Naive B cell (primary cell): ENCODE measurements at places on chromosomes 4 and X. TPM values are rescaled to one million over a fixed set of nuclear protein-coding genes. Genes with fewer than 3 reads are reported as not detected.
A peak's percentile ranks its signal among the peaks of the same experiment; 100 is the strongest.

Gene TRIM61
- 2.2 TPM for polyA plus RNA-seq

GRCh38 chr4:117545039-117545438 is 459.7 kb upstream of the TRAM1L1 start:
- no peaks in the 10 kb centered on the region for H3K36me3 ChIP-seq
- no peaks in the 10 kb centered on the region for H3K27me3 ChIP-seq
- no peaks in the 10 kb centered on the region for H3K4me1 ChIP-seq
- no peak for DNase-seq
- no peak overlapping the region for H3K4me3 ChIP-seq
- H3K27ac ChIP-seq = no peak overlapping the region

- no peaks in the 10 kb centered on the region for H3K27me3 ChIP-seq
- peaks cover 22% of the 10 kb centered on the region for H3K36me3 ChIP-seq
- H3K4me1 ChIP-seq = no peaks in the 10 kb centered on the region
- no peak overlapping the region for H3K27ac ChIP-seq
- no peak for DNase-seq
- no peak overlapping the region for H3K4me3 ChIP-seq
Measured at GRCh38 chr4:184695178-184695896, 38.6 kb downstream of the CENPU start.

GRCh38 chr4:56844802-56845580 is 23.5 kb upstream of the SPINK2 start:
- no peaks in the 10 kb centered on the region for H3K27me3 ChIP-seq
- no peaks in the 10 kb centered on the region for H3K4me1 ChIP-seq
- no peaks in the 10 kb centered on the region for H3K36me3 ChIP-seq
- no peak overlapping the region for H3K27ac ChIP-seq
- H3K4me3 ChIP-seq = no peak overlapping the region
- no peak for DNase-seq

GRCh38 chr4:2794486-2795299 is 1.8 kb downstream of the SH3BP2 start:
- H3K27ac ChIP-seq = no peak overlapping the region
- H3K27me3 ChIP-seq = no peaks in the 10 kb centered on the region
- DNase-seq = no peak
- H3K36me3 ChIP-seq = no peaks in the 10 kb centered on the region
- H3K4me3 ChIP-seq = peak overlapping the region; percentile 89

DNA sequence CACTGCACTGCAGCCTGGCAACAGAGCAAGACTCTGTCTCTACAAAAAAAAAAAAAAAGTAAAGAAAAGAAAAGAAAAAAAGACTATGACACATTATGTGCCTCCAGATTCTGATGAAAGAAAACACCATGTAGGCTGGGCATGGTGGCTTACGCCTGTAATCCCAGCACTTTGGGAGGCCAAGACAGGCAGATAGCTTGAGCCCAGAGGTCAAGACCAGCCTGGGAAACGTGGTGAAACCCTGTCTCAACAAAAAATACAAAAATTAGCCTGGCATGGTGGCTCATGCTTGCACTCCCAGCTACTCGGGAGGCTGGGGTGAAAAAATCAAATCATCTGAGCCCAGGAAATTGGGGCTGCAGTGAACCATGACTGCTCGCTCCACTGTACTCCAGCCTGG is 19.4 kb downstream of the THOC2 start:
- peaks cover 50% of the 10 kb centered on the region for H3K4me1 ChIP-seq
- H3K27me3 ChIP-seq = no peaks in the 10 kb centered on the region
- no peak overlapping the region for H3K4me3 ChIP-seq
- no peak for DNase-seq

DNA sequence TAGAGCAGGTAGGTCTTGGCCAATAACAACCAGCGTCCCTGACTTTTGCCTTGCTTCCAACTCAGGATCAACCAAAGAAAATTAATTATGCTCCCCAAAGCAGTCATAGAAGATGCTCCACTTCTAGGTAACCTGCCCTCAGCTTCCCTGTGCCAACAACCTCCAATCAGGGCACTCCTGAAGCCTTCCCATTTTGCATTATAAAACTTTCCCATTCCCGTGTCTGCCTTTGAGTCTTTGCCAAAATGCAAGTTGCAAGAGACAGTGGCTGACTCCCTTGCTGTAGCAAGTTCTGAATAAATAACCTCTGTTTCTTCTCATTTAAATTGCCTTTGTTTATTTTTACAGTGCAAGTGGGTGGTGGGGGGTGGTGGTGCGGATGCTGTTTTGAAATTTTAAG is 418.0 kb downstream of the PACRGL start:
- no peak overlapping the region for H3K4me3 ChIP-seq
- no peaks in the 10 kb centered on the region for H3K27me3 ChIP-seq
- no peaks in the 10 kb centered on the region for H3K4me1 ChIP-seq
- no peak for DNase-seq
- no peak overlapping the region for H3K27ac ChIP-seq

Gene SRPK3
- polyA plus RNA-seq = not detected
